Calu3 (cell line): ENCODE measurements at places on chromosomes 2 and 18. TPM values are rescaled to one million over a fixed set of nuclear protein-coding genes. Genes with fewer than 3 reads are reported as not detected.

DNA sequence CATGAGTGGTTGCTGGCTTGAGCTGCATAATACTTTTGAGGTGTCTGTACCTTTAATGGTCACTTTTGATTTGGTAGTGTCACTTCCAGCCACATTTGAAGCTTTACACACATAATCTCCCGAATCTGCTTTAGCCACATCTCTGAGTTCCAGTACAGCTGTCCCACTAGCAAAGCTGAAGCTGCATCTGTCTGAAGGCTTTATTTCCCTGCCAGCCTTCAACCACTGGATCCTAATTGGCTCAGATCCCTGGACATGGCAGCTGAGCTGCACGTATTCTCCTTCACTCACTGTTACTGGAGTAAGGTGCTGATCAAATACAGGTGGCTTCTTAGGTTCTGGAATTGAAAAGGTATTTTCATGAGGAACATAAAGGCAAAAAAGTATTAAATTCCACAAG lies 99.7 kb downstream of the TTN start:
- no peak for DNase-seq

DNA sequence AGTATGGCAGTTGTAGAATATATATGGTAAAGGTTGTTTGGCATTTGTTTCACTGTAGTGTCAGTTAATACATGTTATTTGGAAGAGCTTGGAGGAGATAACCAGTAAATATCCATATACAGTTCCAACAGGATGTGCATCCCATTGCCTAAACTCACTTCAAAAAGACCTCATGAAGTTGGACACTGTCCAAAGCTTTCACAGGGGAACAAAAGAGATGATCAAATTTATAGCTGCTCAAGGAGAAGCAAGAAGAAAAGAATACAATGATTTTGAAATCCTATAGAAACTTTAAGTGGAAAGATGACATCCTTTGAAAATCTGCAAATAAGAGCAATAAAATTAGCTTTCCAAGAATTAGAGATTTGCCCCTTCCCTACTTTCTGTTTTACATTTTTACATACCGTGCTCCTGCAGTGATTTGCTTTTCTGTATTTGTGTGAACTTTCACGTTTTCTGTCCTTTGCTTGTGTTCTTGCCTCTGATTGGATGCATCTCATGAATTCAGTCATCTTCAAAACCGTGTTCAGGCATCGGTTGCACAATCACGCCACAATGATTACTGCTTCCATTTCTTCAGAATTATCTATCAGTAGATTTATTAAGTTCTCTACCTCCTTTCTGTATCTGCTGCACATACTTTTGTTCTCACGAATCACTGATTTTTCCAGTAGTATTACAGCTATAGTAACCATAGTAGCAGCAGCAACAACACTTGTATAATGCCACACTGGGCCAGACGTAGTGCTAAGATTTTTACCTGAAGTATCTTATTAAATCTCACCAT lies 83.8 kb downstream of the PARD3B start:
- DNase-seq, result no peak

DNA sequence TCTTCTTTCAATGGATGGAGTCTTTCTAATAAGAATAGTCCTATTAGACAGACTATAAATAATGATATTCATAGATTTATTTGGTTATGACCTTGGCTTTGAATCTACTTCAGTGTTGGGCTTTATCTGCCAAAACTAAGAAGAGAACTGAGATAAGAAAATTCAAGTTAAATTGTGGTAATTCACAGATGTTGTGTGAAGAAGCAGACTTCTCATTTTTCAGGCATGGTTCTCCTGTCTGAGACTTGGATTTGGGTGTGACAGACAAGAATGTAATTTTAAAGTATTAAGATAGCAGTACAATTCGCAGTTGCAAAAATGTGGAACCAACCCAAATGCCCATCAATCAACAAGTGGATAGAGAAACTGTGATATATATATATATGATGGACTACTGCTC lies 124.7 kb downstream of the QPCT start:
- no peak for DNase-seq

DNA sequence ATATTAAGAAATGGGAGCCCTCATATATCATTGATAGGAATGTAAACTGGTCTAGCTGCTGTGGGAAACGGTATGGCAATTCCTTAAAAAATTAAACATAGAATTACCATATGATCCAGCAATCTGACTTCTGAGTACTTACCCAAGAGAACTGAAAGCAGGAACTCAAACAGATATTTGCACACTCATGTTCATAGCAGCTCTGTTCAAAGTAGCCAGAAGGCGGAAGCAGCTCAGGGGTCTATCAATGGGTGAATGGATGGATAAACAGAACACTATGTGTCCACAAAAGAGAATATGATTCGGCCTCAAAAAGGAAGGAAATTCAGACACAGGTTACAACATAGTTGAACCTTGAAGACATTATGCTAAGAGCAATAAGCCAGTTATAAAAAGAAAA lies 135.7 kb upstream of the NDUFV2 start:
- DNase-seq, result no peak

DNA sequence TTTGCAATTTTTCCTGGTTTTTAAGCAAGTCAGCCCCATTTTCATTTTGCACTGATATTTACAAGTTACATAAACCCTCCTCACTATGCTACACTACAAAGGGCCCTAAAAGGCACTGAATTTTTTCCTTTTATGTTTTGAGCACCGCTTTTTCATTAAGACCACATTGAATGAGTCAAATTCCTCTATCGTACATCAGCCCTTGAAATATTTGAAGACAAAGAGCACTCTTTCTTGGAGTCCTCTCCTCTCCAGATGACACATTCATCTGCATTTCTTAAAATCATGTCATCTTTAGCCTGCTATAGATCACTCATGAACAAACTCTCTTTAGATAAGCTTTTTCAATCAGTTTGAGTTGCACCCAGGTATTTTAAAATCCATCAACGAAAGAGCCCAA lies 306.6 kb upstream of the SOX11 start:
- DNase-seq, result no peak

GRCh38 chr18:45783097-45784075 lies 42.1 kb upstream of the SIGLEC15 start:
- no peak for DNase-seq

GRCh38 chr2:114925296-114926255 lies 483.1 kb downstream of the DPP10 start:
- DNase-seq, result no peak

DNA sequence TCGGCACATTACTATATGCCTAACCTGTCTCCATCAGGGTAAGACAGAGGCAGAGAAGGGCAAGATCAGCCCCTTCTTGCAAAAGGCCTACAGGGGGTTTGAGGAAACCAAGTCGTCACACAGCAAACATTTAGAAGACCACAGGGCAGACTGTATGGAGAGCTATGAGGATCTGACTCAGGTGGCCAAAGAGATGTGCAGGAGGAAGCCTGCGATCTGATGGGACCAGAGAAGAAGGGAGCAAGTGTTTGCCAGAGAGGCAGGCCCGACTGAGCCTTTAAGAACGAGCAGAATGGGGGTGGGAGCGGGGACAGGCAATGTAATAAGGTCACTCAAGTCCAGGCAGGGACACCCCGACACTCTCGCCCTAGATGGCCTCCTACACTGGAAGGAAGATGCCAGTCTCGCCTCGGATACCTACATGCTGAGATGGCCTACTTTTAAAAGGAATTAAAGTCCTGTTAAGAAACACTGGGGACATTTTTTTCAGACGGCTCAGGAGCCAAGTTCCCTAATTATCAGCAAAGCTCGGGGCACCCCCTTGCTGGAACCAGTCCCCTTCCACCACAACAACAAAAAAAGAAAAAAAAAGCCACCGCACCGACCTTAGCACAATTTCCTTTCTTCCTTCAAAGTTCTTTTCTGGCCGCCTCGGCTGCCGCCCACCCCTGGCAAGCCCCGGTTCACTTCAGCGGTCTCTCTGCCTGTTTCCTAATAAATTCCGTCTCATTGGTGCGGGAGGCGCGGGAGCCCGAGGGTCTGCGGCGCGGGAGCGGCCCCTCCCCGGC lies 1.5 kb downstream of the SFXN5 start:
- DNase-seq, result no peak

DNA sequence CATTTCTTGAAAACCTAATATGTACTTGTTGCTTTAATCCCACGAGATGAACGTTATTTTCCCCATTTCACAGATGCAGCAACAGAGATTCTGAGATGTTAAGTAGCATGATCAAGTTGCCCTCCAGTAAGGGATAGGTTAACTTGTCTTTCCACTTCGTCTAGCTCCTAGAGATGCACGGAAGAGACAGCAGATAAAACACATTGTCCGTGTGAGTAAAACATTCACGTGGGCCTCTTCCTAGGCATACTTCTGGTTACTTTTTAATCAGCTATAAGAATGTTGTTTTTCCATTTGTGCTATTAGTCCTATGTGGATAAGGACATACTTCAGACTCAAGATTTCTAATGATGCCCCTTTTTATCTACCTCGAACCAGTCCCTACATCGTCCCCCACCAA lies 1.2 kb upstream of the ARHGAP28 start:
- no peak for DNase-seq

- peak; percentile 59 for DNase-seq
These were observed 31.5 kb upstream of the TMBIM1 start for GRCh38 chr2:218323526-218324472.

DNA sequence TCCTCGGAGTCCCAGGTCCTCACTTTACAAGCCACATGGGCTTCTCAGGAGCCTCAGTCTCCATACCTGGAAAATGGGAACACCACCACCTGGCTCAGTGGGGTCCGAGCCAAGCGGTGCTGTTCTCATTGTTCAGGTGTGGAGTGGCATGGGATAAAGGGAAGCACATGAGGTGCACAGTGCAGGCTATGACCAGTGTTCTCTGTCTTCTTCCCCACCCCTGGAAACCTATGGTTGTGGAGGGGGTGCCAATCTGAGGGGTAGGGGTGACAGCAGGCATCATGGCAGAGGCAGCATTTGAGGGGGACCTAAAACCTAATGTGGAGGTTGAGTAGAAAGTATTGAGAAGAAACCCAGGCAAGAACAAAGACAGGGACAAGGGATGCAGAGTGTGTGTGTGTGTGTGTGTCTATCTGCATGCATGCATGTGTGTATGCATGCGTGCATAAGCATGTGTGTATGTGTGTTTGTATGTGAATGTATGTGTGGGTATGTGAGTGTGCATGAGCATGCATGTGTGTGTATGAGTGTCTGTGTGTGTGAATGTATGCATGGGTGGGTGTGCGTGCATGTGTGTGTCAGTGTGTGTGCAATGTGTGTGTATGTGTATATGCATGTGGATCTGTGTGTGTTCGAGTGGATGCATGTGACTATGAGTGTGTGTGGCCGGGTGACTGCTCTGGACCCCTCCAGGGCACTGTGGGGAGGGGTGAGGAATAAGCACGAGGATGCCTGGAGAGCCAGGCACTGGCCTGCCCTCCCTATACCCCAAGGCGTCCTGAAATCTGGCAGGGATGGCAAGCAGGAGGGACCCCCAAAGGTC lies 4.0 kb downstream of the KIF1A start:
- no peak for DNase-seq

DNA sequence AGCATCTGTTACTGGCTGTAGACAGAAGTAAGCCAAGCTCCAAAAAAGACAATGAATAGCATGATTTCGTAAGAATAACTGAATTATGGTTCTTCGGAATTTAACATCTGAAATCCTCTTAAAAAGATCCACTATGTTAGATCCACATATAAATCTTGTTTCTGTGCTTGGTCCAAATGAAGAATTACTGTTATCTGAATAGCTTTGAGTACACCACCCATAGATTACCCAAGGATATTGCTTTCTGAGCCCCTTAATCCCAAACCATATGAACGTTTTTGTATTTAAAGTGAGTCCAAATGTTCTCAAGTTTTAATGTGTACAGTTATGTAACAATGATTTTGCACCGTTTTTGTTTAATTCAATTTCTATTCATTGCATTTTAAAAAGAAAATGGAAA lies 124.9 kb downstream of the DSC3 start:
- DNase-seq, result no peak

GRCh38 chr2:33051586-33052360 lies 105.0 kb downstream of the LTBP1 start:
- no peak for DNase-seq

- DNase-seq, result no peak
These were observed 1.3 kb downstream of the MGAT4A start for GRCh38 chr2:98729652-98730051.

DNA sequence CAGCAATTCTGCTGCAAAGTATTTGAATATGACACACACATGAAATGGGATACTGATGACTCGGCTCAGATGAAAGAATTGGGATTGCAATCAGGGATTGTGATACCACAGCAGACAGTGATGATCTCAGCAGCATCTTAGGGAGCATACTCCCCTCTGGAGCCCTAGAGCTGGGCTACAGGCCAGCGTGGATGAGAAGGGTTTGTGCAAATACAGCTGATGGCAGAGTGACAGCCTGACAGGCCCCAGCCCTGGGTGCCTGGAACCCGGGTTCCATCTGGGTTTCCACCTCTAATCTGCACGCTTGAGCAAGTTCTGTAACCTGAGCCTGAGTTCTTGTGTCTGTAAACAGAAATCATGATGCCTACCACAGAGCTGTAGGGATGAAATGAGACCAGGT lies 418.0 kb downstream of the LRATD1 start:
- DNase-seq, result no peak

DNA sequence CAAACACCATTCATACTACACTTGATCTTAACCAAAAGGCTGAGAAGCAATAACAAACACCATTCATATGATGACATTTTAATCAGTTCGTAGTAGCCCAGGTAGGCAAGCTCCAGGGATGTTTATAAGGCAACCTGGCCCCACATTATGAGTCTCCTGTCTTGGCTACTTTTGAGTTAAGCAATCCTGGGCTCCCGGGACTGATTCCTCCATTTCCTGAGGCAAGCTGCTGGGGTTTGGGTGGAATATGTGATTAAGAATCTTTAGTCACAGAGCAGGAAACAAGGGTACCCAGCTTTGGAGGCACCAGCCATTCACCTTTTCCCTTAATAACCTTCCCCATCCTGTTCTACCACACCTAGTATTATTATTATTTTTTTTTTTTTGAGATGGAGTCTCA lies 24.5 kb upstream of the SPRED2 start:
- DNase-seq, result no peak

GRCh38 chr2:232342635-232343565 lies 35.7 kb upstream of the ALPP start:
- DNase-seq, result no peak

- no peak for DNase-seq
These were observed 37.6 kb upstream of the ACKR3 start for GRCh38 chr2:236531996-236532395.

LINC00305 gene
- not detected in 2 replicates for total RNA-seq

ERFE gene
- 2.4 and 4.0 TPM in 2 replicates for total RNA-seq

BIN1 gene
- total RNA-seq, result 52.8 and 54.7 TPM in 2 replicates

GRB14 gene
- 16.6 and 18.4 TPM in 2 replicates for total RNA-seq

DSG2 gene
- 194 and 196 TPM in 2 replicates for total RNA-seq

LOXHD1 gene
- not detected in 2 replicates for total RNA-seq

CCDC68 gene
- total RNA-seq, result 16.0 and 25.5 TPM in 2 replicates

MOCOS gene
- 24.5 and 25.7 TPM in 2 replicates for total RNA-seq

HOXD13 gene
- not detected in 2 replicates for total RNA-seq
